ENCODE measurements at places on chromosomes 11 and 22. TPM values are rescaled to one million over a fixed set of nuclear protein-coding genes. Genes with fewer than 3 reads are reported as not detected.

The NELL1 gene
- 0.73 TPM for total RNA-seq

The FBLN1 gene
- 198 TPM for total RNA-seq

The OR5A1 gene
- total RNA-seq = not detected

The COX8A gene
- 412 TPM for total RNA-seq

The IGHMBP2 gene
- total RNA-seq = 44.7 TPM

The REXO2 gene
- 92.7 TPM for total RNA-seq

The TEF gene
- 29.3 TPM for total RNA-seq

The OR8G5 gene
- total RNA-seq = not detected

The OR51E2 gene
- total RNA-seq = 1.0 TPM

The GRAP2 gene
- total RNA-seq = 5.5 TPM

The KCNJ5 gene
- 0.48 TPM for total RNA-seq

The P2RX6 gene
- total RNA-seq = 1.4 TPM
